ENCODE measurements at places on chromosomes 3 and 15.

DNA sequence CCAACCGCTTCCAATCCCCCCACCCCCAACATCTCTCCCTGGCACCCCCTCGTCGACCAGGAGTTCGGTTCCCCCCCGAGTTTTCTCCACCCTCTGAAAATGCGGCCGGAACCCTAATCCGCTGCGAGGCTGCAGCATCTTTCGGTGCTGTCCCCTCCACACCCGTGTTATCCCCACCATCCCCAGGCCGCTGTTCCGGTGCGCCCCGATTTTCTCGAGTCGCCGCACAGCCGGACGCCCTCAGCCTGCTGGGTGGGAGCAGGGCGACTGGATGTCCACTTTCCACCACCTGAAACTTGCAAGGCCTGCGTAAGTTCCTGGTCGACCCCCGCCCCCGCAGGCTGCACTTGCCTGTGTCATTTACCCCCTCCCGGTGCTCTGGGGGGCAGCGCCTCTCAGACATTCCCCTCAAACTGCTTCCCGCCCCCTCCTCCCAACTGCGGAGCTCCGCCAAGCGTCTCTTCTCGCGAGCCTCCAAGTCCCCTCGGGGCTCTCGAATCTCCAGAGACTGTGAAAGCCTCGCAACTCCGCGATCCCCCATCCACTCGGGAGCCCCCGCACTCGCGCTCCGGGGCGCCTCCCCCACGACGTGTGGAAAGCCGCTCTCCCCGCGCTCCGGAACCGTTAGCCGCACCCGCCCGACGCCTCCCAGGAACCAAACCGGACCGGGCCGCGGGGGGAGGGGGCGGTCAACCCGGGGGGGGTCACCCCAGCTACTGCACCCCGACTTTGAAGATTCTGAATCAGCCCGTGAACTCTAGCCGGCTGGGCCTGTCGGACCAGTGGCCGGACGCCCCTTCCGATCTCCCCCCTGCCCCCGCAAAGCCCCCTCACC, 566 bp downstream of the ETV5 start:
- peak; percentile 90 for DNase-seq

- peak; percentile 59 for DNase-seq
These were observed 51.8 kb downstream of the SLC12A8 start for GRCh38 chr3:125160606-125161371.

DNA sequence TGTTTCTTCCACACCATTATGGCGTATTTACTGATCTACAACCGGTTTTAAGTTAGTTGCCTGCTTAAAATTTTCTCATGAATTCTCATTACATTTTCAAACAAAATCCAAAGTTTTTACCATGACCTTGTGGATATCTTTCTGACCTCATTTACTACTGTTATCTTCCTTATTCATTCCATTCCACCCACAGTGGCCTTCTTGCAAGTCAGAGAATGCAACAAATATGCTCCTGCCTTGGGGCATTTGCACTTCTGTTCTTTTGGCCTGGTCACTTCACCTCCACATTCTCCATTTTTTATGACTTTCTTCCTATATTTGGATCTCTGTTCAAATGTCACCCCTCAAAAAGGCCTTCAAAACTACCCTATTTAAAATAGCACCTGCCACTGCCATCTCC, 8.8 kb upstream of the SLC15A2 start:
- DNase-seq, result no peak

GRCh38 chr3:117409701-117410459, 700.3 kb downstream of the TUSC7 start:
- peak; percentile 35 for DNase-seq

DNA sequence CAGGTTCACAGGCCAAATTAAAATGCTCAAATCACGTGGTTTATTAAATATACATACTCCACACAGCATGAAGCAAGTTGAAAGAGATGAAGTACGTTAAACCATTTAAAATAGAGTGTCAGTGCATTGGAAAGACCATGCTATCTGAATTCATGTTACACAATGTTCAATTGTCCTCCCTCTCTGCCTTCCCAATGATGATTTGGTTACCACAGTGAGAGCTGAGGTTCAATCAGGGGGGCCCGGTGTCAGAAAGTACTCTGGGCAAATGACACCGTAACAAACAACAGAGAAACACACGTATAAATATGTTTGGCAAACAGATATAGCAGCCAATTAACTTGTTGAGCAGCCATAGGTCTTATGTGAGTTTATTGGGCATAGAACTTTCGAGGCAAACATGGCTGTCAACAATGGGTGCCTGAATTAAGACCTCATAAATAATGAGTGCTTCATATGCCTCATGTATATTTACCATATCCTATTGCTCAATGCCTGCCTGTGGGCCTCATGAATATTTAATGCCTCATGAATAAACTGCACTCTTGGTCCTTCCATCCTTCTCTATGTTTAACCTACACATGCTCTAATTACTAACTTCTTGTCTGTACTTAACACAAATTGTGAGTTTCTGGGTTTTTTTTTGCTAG, 641.5 kb downstream of the PLOD2 start:
- DNase-seq, result no peak

- no peak for DNase-seq
These were observed 102.4 kb upstream of the RASGRP1 start for GRCh38 chr15:38666865-38667510.

DNA sequence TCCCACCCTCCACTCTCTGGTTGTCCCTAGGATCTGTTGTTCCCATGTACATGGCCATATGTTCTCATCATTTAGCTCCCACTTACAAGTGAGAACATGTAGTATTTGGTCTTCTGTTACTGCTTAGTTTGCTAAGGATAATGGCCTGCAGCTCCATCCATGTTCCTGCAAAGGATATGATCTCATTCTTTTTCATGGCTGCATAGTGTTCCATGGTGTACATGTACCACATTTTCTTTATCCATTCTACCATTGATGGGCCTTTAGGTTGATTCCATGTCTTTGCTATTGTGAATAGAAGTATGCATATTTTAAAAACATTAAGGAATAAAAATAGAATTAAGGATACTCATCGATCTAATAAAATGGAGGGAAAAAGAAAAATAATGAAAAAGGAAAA, 278.4 kb downstream of the MBNL1 start:
- DNase-seq, result no peak

- DNase-seq, result peak; percentile 48
These were observed 169.5 kb downstream of the ATP10A start for GRCh38 chr15:25693321-25694238.

DNA sequence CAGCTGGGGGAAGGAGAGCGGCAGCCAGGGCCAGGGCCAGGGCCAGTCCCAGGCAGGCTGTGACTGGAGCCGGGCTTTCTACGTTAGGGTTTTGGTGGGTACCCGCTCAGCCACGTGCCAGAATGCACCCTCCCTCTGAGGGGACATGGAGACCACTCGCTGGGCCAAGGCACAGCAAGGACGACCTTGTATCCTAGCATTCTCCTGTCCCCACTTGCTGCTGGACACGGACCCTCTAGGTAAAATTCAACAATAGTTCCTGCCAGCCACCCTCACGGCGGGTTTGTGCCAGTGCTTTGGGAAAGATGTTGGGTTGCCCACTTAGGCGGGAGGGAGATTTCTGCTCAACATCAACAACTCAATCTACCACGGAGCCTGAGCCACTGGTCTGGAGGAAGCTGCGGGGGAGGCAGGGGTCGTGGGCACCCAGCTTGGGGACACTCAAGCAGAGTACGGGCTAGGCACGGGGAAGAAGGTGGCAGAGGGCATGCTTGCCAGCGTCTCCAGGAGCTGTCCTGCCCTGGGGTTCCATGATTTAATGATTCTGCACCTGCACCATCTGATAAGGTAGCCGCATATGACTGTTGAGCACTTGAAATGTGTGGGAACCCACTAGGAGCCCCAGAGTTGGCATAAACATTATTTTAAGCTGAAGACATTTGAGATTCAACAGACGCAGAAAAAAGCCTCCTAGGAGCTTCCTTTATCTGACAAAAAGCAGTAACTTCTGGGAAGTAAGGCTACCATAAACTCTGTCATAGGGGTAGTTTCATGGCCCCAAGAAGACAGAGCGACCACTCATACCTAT, 22.5 kb upstream of the C15orf39 start:
- DNase-seq, result no peak

All from GM23248 (cell line).